Cortex of kidney (tissue), 1 donor: ENCODE measurements at places on chromosomes 5 and 9.

DNA sequence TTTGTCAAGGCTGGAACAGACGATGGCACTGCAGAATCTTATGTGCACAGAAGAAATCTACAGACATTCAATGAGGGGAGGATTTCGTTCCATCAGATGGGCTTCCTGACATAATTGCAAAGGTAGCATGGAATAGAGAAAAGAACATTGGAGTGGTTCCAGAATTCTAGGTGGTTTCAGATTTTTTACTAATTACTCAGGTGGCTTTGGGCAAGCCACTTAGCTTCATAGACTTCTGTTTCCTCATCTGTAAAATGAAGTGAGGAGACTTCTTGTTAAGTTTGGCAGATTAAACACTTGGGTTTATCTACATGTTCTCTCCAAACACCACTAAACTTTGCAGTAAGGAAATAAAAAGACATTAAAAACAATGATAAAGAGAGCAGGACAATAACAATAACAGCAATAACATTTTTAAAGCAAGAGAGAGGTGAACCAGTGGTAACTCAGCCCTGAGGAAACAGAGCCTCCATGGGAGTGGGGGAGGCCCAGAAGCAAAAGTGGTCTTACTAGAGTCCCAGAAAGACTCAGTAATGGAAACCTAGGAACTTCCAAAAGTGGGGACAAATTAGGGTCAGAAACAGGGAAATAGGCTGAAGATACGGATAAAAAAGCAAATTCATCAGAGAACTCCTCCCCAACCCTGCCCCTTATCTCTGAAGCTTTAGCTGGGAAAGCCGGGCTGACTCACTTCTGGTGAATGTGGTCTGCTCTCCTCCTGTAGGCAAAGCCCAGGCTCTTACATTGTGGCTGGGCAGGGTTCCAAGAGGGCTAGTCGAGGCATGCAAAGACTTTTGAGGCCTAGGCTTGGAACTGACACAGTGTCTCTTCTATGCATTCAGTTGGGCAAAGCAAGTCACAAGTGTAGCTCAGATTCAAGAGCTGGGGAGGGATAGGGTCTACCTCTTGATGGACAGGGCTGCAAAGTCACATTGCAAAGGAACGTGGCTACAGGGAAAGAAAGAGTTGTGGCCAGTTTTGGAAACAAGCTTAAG lies 11.8 kb upstream of the ACTBL2 start:
- no peak for DNase-seq

DNA sequence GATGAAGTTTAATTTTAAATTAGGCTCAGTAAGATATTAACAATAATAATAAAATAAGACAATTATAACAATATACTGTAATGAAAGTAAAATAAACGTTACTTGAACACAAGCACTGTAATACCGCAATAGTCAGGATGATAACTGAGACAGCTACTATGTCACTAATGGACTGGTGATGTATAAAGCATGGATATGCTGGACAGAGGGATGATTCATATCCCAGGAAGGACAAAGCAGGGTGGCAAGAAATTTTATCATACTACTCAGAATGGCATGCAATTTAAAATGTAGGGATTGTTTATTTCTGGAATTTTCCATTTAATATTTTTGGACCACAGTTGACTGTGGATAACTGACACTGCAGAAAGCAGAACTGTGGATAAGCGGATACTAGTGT lies 196.9 kb downstream of the VPS13A start:
- DNase-seq, result no peak

- no peak for DNase-seq
These were observed 39.3 kb upstream of the TLX3 start for GRCh38 chr5:171269717-171270116.

- DNase-seq, result no peak
These were observed 1.9 kb downstream of the SPARC start for GRCh38 chr5:151684690-151685361.

DNA sequence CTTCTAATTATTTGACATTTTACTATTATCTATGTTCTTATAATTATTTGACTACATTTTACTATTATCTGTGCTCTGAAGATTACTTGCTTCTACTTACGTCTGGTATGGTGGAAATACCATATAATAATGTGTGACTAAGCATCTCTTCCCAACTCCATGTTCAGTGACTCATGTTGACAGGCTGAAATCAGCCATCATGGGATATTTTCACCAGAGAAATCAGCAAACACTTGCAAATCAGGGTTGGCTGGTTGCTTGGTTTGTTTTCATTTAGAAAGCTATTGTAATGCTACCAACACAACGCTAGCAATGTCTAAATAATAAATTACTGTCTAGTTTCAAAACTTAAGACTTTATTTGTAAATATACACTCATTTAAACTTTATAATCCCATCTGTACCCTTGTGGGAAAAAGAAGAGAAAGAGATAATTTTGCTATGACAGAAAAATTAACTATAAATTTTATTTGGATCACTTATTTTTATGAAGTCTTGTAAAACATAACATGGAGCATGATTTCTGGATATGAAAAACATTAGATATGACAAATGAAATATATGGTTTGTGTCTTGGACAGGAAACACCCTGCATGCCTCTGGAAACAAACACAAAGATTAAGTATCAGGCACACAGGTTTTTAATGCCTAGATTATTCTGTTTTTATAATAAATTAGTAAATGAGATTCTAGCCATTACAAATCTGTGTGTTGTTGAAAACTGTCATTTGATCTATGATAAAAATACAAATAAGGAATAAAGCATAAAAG lies 337.6 kb downstream of the BNC2 start:
- no peak for DNase-seq

- no peak for DNase-seq
These were observed 108.4 kb upstream of the RPS23 start for GRCh38 chr5:82386576-82386975.

GRCh38 chr5:20224966-20225365 lies 237.0 kb upstream of the CDH18 start:
- DNase-seq, result no peak

GRCh38 chr5:174505621-174506020 lies 218.8 kb upstream of the MSX2 start:
- no peak for DNase-seq

- no peak for DNase-seq
These were observed 12.3 kb downstream of the KIF4B start for GRCh38 chr5:155025895-155026294.

DNA sequence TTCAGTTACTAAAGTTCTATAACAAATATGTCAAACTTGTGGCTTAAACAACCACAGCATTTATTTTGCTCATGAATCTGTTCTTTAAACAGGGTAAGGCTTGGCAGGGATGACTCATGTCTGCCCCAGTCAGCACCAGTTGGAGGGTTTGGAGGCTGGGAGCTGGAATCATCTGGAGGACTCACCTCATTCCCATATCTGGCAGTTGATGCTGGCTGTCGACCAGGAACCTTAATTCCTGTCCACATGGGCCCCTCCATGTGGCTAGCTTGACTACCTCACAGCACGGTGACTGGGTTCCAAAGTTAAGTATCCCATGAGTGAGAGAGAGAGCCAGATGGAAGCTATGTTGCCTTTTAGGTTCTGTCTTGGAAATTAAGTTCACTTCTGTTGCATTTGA lies 13.8 kb upstream of the CCL28 start:
- DNase-seq, result no peak

DNA sequence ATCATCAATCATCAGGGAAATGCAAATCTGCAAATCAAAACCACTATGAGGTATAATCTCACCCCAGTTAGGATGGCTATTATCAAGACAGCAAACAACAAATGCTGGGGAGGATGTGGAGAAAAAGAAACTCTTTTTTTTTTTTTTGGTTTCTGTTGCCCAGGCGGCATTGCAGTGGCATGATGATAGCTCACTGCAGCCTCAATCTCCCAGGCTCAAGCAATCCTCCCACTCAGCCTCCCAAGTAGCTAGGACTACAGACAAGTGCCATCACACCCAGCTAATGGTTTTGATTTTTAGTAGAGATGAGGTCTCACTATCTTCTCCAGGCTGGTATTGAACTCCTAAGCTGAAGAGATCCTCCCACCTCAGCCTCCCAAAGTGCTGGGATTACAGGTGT lies 5.4 kb upstream of the CNTRL start:
- DNase-seq, result no peak

DNA sequence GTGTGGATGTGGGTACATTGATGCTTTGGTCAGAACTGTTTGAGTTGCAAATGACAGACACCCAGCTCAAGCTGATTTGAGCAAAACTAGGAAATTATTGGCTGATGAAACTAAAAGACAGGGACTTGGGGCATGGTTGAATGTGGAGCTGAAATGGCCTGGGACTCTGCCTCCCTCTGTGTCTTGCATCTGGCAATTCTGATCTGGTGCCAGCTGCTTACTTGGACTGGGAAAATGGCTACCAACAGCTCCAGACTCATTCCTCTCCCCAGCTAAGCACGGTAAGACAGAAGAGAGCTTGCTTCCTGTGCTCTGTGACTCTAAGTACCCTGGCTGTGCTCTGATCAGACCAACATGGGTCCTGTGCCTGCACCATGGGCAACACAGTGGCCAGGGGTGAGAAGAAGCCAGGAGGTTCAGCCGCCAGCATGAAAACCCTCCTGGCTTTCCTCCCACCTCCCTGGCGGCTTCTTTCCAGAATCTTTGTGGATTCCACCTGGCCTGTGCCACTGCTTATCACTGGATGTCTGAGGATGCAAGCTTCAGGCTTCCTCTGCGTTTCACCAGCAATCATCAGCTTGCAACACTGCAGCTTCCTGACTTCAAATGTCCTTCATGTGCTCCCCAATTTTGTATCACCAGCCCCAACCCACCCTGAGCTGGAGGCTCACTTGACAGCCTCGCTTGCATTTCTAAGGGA lies 44.1 kb downstream of the C5orf15 start:
- DNase-seq, result no peak

DNA sequence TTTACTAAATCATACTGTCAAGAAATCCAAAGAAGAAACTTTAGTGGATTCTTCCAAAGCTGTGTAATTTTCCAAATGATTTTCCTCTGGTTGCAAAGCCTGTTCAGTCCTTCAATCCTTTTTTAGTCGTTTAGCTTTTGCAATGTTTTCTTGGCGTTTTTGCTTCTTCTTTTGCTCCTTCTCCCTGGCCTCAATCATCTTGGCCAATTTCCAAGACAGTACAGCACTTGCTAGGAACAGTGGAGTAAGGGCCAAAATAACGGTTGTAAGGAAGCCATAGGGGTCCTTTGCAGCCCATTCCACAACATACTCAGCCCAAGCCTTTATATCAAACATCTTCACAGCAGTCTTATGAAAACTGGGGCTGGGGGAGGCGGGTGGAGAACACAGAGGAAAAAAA lies 2.4 kb downstream of the SMIM15 start:
- DNase-seq, result no peak

- no peak for DNase-seq
These were observed 133.6 kb upstream of the RETREG1 start for GRCh38 chr5:16750445-16750844.

DNA sequence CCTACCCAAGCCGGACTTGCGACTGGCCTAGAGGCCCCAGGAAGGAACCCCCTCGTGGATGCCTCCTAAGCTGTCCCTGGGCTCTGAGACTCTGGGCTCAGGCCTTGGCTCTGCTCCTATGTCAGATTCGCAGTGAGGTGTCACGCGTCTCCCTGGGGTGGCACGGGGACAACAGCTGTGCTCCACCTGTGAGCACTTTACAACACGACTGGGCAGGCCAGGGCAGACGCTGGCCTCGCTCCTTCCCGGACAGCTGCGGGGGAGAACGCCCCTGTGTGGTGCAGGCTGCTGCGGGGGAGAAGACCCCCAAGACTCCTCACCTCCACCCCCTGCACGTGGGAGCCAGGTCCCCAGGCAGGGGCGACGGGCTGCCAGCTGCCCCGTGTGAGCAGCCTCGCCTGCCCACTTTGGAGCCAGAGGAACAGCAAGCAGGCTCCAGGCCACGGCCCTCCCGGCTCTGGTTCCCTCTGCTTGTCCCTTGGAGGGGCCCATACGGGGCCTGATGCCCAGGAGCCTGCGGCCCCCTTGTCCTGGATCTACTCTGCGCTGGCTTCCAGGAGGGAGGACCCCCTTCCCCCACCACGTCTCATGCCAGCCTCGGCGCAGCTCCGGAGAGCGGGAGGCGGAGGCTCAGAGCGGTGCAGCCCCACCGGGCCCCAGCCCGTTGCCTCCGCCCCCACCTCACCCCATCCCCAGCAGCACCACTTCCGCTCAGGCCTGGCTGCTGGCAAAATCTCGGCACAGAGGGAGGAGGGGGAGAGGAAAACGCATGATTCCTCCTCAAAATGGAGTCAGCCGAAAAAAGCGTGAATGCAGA lies 36.0 kb downstream of the SARDH start:
- DNase-seq, result no peak

DNA sequence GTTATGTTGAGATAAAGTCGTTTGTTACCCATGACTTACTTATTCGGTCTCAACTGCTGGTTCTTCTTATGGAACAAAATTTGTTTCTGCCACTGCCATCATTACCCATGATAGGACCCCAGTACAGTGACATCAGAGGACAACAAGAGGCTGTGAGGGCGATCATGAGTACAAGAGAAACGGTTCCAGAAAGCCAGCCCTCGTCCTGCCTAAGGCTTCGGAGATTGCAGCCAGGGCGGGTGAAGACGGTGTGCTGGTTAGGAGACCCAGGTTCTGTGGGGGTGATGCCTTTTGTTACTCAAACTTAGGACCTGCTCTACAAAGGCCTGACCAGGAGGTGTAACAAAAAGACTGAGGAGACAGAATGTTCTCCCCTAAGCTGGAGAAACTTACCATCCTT lies 10.9 kb downstream of the FYB1 start:
- DNase-seq, result no peak

GRCh38 chr5:2167671-2168070 lies 284.9 kb upstream of the IRX4 start:
- no peak for DNase-seq

DNA sequence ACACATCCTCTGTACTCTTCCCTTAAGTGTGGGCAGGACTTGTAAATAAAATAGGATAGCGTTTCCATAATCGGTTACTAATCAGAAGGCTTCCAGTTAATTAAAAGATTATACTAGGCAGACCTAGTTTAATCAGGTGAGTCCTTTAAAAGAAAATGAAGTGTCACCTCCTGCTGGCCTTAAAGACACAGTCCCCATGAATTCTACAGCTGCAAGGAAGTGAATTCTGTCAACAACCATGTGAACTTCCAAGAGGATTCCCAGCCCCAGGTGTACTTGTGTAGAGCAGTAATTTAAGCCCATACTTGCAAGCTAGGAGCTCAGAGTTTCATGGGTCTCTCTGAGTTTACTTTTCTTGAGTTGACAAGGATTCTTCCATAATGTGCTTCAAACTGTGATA lies 918.3 kb downstream of the DTWD2 start:
- no peak for DNase-seq

DNA sequence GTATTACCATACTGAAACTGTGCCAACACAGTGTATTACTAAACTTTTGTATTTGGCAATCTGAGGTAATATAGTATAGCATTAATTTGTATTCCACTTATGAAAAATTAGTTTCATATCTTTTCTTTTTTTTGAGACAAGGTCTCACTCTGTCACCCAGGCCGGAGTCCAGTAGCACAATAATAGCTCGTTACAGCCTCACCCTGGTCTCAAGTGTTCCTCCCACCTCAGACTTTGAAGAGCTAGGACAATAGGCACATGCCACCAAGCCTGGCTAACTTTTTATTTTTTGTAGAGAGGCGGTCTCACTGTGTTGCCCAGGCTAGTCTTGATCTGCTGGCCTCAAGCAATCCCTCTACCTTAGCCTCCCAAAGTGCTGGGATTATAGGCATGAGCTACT lies 36.1 kb downstream of the POLK start:
- no peak for DNase-seq

GRCh38 chr5:95027151-95027721 lies 257.7 kb downstream of the MCTP1 start:
- DNase-seq, result no peak
